ENCODE measurements at places on chromosomes 11 and 22.

- DNase-seq = no peak
These were observed 1.3 kb upstream of the FLRT1 start for GRCh38 chr11:64034411-64034811.

DNA sequence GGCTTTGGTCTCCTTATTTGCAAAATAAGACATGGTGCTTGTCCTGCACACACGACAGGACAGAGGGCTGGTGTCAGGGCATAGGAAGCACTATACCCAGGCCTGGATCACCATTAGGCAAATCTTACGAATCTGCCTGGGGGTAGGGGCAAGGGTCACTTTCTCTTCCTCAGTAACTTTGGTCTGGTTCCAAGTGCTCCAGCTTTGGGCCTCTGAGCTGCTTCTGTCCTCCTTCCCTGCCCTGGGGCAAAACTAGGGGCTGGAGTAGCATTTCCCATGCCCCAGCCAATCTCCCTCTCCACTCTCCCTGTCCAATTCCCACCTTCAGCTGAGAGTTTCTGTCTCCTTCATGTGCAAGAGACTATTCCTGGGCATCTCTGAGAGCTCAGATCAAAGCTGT, 123.7 kb upstream of the NECTIN1 start:
- DNase-seq = no peak

- DNase-seq = no peak
These were observed 537.7 kb downstream of the MIAT start for GRCh38 chr22:27195094-27195493.

- no peak for DNase-seq
These were observed 2.9 kb downstream of the SLC16A8 start for GRCh38 chr22:38080850-38081635.

- no peak for DNase-seq
These were observed 123.8 kb downstream of the DDX10 start for GRCh38 chr11:108788565-108789199.

GRCh38 chr11:62560566-62561103, 13.1 kb downstream of the EEF1G start:
- DNase-seq = peak; percentile 70

GRCh38 chr11:10658621-10659338, 34.8 kb downstream of the IRAG1 start:
- no peak for DNase-seq

- no peak for DNase-seq
These were observed 11.1 kb upstream of the LRRC10B start for GRCh38 chr11:61497473-61497872.

GRCh38 chr11:26696330-26696729, 25.5 kb downstream of the SLC5A12 start:
- DNase-seq = no peak

GRCh38 chr11:115618428-115618827, 114.2 kb upstream of the CADM1 start:
- DNase-seq = no peak

GRCh38 chr11:99422581-99423427, 402.1 kb downstream of the CNTN5 start:
- no peak for DNase-seq

- no peak for DNase-seq
These were observed 38.3 kb downstream of the EHF start for GRCh38 chr11:34659096-34659733.

DNA sequence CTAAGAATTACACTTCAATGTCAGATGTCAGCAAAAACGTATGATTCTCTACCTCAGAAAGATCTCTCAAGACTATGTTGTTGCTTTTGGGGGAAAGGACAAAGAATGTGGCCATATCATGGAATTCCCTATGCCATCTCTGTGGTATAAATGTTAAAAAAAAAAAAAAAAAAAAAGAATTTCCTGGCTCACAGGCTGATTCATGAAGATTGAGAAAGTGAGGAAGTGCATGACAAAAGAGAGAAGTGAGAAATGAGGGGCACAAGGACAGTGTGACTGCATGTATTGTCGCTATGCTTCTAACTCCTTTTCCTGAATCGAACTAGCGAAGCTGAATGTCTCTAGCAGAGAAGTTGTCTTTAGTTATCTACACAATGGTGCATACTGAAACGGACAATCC, 80.6 kb upstream of the CARD18 start:
- DNase-seq = no peak

GRCh38 chr22:17957204-17957603, 67.2 kb downstream of the MICAL3 start:
- no peak for DNase-seq

DNA sequence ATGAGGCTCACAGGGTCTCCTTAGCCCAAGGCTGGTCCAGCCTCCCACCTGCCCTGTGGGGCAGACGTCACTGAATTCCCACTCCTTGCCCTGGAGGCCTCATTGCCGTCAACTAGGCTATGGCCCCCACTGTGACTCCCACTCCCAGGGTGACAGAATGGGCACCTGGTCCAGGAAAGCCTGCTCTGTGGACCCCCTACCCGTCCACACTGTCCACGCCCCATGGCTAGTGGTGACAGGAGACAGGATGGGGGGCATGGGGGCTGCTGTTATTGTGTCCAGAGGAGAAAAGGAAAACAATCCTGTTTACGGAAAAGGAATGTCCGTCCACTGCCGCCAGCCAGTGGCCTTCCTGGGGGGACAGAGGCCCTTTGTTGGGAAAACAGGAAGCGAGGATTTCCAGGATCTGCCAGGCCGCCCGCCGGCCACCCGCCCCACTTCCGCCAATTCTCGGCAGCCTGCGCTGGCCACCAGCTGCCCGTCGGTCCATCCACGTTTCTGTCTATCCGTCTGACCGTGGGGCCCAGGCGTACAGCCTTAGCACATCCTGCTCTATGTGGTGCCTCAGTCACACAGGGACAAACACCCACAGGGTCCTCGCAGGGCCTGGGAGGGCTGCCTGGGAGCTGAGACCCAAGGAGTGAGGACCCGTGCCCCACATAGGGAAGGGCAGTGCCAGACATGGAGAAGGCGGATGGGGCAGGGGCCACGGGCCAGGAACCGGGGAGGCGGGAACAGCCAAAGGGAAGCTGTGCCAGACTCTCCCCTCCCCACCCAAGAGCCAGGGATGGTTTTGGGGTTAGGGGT, 19.5 kb downstream of the CRELD2 start:
- no peak for DNase-seq

GRCh38 chr11:6448574-6448973, 7.8 kb upstream of the HPX start:
- DNase-seq = no peak

- no peak for DNase-seq
These were observed 23.2 kb downstream of the IFITM10 start for GRCh38 chr11:1727096-1727690.

DNA sequence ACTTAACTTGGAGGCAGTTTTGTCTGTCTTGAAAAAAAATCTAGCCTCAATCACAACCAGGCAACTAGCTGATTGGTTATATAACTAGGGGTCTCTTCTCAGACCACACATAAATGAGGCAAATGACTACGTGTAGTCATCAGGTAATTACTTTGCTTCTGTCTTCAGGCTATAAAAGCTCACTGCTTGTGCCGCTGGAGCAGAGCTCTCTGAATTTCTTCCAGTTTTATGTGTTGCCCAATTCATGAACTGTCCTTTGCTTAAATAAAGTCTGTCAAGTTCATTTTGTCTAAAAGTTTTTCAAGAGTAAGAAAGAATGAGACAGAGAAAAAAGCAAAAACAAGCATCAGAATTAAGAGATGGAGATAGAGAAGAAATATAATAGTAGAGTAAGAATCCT, 93.4 kb downstream of the MUC15 start:
- DNase-seq = no peak

DNA sequence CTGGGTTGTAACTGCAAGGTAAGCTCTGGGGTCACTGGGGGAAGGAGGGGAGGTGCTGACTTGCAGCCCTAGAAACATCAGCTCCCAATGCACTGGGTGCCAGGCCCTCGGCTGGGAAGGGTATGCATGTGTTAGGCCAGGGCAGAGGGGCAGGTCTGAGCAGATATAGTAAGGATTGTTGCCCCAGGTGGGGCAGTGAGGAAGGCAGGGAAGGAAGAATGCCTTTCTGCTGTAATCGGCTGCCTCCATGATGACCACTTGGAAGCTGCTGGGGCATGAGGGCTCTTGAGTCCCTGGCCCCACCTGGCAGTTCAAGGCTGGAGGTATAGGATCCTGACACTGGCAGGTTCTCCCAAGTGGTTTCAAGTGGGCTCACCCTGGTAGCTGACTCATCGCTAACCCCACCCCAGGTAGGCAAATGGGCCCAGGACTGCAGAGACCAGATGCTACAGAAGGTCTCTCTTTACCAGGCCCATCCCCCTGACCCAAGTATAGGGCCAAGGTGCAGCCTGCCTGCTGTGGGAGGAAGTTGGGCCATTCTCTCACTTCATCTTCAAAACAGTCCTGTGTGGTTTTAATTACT, 56.7 kb downstream of the TIMP3 start:
- no peak for DNase-seq

DNA sequence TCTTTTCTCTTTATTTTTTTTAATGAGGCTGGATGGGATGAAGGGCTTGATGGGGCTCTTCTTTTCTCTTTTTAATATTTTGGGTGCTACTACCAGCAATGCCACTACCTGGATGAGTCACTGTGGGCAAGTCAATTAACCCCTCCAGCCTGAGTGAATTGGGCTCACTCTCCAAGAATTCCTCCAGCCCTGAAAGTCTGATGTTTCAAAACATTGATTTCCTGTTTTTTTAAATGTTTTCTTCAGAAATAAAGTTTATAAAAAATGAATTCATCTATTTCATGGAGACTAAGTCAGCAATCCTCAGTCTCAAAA, 812 bp upstream of the OR5A2 start:
- DNase-seq = no peak

GRCh38 chr22:49587421-49587820, 240.3 kb downstream of the BRD1 start:
- no peak for DNase-seq

DNA sequence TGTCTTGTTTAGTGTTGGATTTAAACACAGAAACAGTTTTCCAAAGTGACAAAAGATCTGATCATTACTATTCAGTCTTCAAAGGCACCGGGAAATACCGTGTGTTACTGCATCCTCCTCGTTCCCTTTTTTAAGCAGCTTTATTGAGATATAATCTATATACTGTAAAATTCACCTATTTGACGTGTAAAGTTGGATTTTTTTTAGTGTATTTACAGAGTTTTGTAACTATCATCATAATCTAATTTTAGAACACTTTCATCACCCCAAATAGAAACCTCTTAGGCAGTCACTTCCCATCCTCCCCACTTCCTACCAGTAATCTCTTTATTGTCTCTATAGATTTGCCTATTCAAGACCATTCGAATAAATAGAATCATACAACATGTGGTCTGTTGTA, 1.4 kb downstream of the ANO5 start:
- no peak for DNase-seq

DNA sequence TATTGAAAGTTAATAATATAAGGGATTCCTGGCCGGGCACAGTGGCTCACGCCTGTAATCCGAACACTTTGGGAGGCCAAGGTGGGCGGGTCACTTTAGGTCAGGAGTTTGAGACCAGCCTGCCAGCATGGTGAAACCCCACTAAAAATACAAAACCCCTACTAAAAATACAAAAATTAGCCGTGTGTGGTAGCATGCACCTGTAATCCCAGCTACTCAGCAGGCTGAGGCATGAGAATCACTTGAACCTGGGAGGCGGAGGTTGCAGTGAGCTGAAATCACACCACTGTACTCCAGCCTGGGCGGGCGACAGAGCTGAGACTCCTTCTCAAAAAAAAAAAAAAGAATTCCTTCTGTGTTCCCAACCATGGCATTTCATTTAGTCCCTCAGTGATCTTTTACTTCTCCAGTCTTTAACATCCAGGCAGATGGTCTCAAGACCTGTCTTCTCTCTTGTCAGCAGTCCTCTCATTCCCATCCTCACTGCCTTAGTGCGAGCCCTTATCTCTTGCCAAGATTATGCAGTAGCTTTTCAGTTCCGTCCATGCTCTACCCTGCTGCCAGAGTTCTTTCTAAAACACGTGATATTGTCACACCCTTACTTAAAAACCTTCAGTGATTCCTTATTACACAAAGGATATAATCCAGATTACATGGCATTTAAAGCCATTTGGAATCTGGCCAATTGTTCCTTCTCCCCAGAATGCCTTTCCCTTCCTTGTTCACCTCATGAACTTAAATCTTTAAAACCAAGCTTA, 17.9 kb downstream of the RTN3 start:
- DNase-seq = no peak

DNA sequence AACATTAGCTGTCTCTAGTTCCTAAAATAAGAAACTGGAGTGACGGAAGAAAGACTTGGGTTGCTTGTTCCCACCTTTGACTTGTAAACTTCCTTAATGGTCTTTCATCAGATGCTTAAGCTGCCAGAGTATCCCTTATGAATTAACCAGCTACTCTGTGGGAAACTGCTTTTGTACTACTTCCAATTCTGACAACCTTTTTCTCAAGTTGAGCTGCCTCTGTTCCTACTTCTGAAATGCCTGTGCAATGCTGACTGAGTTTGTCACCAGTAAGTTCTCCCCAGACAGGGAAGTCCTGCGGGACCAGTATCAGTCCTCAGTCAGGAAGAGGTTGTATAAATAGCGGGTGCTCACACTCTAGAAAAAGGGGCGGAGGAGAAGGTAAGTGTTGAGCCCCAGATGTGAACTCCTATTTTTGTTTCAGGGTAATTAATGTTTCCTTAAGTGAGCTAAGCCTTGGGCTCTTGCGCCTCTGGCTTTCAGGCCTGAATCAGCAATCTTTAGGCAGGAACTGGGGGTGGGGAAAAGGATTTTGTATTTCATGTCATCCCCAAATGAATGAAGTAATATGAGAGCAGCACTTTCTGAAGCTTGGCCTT, 67.2 kb downstream of the CECR2 start:
- no peak for DNase-seq

GRCh38 chr11:41449483-41450050, 9.9 kb downstream of the LRRC4C start:
- no peak for DNase-seq

DNA sequence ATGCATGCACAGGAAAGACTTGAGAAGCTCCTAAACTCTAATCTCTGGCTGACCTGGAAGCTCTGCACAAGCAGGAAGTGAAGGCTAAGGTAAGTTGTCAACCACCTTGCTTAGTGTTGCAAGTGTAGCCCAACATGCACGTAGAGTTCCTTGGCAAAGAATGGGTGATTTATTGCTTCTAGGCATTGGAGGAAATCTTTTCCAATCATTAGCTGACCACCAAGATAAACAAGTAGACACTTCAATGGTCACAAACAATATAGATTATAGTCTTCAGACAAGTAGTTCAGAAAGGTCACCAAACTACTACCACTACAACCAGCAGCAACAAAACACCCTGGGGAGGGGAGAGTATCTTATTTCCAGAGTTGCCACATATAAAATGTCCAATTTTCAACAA, 105.6 kb downstream of the STK33 start:
- DNase-seq = no peak

- DNase-seq = no peak
These were observed 43.3 kb downstream of the PARVA start for GRCh38 chr11:12420706-12421105.

- no peak for DNase-seq
These were observed 22.3 kb upstream of the CHRM4 start for GRCh38 chr11:46413760-46414465.
